ENCODE measurements at places on chromosomes 12 and 14.
A peak's percentile ranks its signal among the peaks of the same experiment; 100 is the strongest.

DNA sequence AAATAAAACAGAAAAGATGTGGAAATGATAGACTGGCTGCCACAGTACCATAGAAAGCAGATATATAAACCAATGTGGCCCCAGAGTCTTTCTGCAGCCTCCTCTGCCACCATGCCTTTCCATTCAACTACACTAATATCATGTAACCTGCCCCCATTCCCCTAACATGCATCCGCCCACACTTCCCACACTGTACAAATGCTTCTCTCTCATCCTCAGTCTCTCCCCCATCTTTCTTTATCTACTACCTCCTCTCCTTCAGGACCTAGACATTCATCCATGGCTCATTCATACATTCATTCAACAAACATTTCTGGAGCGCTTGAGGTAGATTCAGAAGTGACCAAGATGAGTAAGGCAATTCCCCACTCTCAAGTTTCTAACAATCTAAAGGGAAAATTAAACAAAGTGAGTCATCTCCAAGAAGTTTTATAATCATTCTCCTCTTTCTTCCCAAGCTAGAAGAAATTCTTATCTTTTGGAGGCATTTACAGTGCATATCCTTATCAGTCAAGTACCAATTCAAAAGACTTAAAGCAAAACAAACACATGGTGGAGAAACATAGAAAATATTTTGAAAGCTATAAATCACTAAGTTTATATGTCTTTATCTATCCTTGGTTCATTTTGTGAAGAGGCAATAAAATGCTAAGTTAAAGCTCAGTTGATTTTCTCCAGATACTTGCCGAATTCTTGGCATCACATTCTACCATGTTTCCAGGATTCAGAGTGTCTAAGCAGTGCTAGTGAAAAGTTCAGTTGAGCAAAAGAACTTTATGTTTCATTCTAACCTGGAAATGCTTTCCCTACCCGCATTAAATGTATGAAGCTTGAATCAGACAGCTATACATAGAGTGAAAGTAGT lies 70.5 kb upstream of the FRMD6 start:
- DNase-seq: no peak

- DNase-seq: no peak
Observed at GRCh38 chr12:85552461-85552860, 272.4 kb downstream of the ALX1 start.

DNA sequence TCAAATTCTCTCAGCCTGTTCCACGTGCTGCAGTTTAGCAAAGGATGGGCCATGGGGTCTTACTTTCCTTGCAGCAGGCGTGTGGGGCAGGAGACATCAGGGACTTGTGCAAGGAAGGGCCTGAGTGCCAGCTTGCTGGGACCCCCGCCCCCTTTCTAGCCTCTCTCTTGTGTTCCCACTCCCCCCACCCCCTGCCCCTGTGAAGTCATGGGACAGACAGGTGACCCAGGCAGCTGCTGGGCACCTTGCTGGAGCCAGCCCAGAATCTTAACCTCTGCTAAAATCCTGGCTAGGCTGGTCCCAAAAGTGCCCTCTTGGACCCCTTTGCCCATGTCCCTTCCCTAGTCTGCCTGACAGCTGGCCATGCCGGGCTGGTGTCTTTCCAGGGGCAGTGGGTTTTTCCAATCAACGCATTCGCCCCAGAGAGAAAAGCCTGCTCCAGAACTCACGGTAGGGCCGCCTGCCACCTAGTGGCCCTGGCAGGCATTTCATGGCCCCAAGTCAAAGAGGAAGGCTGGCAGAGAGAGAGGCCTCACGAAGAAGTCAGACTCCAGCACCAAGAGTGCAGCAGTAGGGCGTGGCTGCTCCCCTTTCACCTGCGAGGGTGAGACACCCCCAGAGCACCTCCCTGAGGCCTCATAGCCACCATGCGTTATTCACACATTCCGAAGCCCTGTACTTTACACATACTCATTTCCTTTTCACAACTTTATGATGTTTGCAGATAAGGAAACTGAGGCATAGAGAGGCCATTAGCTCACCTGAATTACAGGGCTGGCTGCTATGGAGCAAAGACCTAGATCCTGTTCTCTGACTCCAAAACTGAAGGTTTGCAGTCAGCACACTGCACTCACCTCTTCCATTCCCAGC lies 67.4 kb downstream of the LGMN start:
- DNase-seq: peak; percentile 81

- DNase-seq: no peak
Observed at GRCh38 chr12:90940872-90941499, 14.0 kb downstream of the CCER1 start.

DNA sequence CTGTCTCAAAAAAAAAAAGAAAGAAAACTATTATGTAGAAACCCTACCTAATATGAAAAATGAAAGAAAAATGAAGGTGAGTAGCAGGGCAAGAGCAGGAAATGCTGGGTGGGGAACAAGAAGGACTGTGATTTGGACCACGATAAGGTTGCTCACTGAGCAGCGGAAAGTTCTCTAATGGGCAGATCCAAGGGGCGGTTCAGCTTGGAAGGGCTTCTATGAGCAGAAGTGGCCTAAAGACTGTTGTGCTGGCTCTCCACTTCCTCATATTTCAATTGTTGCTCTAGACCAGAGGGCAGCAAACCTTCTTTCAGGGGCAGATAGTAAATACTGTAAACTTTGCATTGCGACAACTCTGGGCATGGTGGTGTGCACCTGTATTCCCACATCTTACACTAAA lies 16.3 kb upstream of the NFYB start:
- DNase-seq: no peak

- DNase-seq: no peak
Observed at GRCh38 chr14:102394717-102395375, 32.1 kb downstream of the TECPR2 start.

- no peak for DNase-seq
Observed at GRCh38 chr14:38618514-38618913, 362.6 kb upstream of the CLEC14A start.

GRCh38 chr14:73146111-73146510 lies 9.8 kb downstream of the PSEN1 start:
- DNase-seq: no peak

DNA sequence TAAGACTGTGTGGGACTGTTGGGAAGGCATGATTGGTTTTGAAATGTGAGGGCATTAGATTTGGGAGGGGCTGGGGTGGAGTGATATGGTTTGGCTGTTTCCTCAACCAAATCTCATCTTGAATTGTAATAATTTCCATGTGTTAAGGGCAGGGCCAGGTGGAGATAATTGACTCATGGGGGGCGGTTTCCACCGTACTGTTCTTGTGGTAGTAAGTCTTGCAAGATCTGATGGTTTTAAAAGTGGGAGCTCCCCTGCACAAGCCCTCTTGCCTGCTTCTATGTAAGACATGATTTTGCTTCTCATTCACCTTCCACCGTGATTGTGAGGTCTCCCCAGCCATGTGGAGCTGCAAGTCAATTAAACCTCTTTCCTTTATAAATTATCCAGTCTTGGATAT lies 76.6 kb upstream of the PPFIA2 start:
- peak; percentile 30 for DNase-seq

DNA sequence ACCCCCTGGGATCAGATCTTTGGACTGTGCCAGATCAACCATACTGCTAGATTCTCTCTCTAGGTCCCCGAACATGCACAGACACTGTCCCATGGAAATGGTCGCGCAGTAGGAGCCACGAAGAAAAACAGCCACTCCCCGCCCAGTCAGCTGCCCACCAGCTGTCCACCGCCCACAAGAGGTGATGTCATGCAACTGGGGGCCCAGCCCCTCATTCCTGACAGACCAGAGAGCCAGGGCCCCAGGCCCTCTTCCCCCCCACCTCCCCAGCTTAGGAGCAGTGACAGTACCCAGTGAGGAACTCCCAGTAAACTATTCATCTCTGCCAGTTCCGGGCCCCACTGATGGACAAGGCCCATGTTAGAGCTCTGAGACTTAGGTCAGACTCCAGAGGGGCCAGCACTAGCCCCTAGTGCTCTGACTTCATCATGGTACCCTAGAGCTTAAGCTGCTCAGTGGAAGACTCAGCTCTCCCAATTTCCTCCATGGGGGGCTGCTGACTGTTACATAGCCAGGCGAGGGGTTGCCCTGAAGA lies 3.7 kb upstream of the TAMALIN start:
- no peak for DNase-seq

DNA sequence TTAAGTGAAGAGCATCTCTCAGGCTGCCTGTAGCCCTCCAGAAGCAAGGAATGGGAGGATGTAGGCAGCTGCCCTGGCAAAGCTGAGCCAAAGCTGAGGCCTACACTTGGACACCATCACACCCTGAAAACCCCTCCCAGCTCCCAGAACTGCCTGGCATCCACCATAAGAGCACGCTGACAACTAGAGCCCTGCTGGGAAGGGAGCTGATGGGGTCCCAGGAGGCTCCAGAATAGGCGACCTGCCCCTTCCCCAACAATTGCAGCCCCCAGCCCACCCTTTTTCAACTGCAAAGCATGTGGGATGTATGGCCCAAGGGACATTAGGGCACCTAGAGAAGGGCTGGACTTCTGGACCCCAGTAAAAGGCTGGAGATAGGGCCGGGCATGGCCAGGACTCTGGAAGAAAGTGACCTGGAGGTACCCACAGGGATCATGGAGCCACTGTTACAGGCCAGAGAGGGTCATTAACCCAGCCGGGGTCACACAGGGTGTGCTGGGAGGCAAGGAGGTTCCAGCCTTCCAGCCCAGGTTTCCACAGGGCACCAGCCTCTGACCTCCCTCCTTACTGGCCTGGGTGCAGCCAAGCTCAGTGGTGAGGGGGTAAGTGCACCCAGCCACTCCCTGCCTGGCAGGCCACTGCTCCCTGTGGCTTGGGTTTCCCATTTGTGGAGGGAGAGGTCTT lies 27.8 kb downstream of the FAM222A start:
- no peak for DNase-seq

Data from activated naive CD4-positive, alpha-beta T cell treated with Interleukin-2 at 50 U/mL for 16 hours (primary cell).